ENCODE measurements at places on chromosomes 1 and 21. TPM values are rescaled to one million over a fixed set of nuclear protein-coding genes. Genes with fewer than 3 reads are reported as not detected.

PDZK1IP1 gene
- 54.0 TPM for total RNA-seq

DNA sequence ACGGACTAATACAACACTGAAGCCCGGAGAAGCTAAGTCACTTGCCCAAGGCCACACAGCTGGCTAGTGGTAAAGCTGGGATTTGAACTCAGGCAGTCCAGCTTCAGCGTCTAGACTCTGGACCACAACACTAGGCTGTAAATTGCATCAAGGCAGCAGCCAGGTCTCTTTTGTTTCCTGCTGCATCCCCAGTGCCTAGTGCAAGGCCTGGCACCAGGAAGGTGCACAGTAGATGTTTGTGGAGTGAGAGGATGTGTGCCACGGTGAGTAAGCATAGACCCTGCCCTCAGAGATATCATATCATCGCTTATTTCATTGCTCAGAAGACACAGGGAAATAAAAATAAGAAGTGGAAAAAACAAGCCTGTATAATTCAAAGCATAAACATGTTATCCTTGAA lies 40.9 kb downstream of the IGSF21 start:
- no peak for DNase-seq
- H3K4me3 ChIP-seq = no peak overlapping the region
- no peaks in the 10 kb centered on the region for H3K27me3 ChIP-seq

DNA sequence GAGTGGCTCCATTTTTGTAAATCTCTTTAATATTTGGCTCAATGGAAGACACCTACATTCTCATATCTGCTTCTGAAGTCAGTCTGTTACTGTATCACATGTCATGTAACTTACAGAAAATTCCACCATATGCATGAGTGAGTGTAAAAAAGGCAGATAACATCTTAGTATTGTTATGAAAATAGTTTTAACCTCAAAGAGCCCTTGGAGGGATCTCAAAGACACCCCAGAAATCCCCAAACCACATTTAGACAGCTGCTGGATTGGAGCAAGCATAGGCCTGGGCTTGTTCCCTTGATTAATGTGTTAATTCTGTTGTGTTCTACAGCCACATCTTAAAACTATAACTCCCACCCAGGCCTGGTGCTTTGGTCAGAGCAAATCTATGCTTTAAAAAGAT lies 16.9 kb downstream of the MACO1 start:
- no peak for DNase-seq
- H3K27me3 ChIP-seq = no peaks in the 10 kb centered on the region
- peaks cover 26% of the 10 kb centered on the region for H3K36me3 ChIP-seq
- no peak overlapping the region for H3K4me3 ChIP-seq
- H3K27ac ChIP-seq = no peak overlapping the region

DNA sequence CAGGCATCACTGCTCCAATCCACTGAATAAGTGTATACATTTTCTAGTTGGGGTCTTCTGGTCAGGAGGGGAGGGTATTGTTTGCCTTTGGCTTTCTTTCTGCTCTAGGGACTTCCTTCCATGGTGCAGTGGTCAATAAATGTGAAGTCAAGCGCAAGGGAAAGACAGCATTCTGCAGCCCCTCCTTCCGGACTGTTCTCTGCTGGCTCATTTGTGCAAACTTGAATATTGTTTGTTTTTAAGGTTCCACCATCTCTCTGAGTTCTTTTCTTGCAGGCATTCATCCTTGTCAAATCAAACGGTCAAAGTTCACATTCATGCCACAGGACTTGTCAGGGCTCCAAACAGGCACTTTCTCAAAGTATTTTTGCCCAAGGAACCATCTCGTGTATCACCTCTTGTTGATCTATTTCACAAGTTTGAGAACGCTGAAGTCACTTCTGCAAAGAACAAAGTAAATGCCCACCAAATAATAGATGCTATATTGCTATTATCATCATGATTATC lies 205.6 kb upstream of the KAZN start:
- DNase-seq = no peak
- H3K27me3 ChIP-seq = no peaks in the 10 kb centered on the region
- no peak overlapping the region for H3K4me3 ChIP-seq
- no peak overlapping the region for H3K27ac ChIP-seq
- no peaks in the 10 kb centered on the region for H3K4me1 ChIP-seq

Data from left lung (tissue), 14 donors.